ENCODE measurements at places on chromosomes 4 and X.
A peak's percentile ranks its signal among the peaks of the same experiment; 100 is the strongest.

DNA sequence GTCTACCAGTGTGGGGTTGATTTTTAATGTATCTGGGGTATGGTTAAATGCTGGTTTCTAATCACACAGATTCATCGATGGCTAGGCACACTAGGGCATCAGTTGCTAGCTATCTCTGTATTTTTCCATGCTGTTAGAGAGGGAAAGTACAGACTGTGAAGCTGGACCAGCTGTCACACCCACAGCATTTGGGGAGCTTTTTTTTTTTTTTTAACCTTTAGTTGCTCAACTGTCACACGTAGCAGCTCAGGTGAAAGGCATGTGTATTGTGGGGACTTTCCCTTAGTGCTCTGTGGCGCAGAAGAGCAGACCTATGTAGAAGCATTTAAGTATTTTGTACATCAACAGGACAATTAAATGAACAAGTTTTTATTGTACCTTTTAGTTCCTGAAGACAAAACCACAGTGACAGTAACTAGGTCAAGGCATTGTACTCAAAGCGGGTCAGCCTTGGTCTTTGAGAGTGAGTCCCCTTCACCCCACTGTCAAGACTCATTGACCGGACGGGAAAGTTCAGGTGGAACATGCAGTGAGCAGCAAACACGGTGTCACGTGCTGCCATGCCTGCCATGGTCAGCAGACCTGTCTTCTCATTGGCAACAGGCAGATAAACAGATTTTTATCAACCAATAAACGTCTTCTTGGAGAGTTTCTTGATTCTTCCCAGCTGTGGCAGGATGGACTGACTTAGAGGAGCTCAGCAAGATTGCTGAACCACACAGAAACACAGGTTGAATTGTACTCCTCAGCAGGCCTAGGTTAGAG lies 65.3 kb downstream of the CASP3 start:
- no peak for DNase-seq

GRCh38 chr4:181272422-181272821 lies 970.8 kb upstream of the TENM3 start:
- no peak for DNase-seq

DNA sequence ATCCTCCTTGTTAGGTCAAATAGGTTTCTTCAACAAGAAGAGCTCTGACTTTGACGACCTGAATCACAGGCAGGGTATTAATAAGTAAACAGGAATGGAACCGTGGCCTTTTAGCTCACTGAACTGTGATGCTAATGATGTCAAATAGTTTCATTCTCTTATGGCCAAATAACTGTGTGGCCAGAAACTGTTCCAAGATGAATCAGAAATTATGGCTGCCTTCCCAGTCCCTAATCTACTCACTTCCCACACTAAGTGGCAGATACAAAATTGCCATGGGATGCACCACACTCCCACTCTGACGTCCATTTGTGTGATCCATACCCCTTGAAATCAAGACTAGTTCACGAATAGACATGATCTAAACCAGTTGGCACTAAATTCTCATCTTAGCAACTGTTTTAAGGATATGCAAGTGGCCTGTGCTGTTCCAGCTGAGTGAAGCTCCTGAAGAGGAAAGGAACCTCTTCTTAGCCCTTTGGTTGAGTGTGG lies 455.4 kb downstream of the IL15 start:
- peak; percentile 88 for DNase-seq

GRCh38 chr4:187668526-187669082 lies 327.0 kb upstream of the ZFP42 start:
- DNase-seq, result peak; percentile 55

DNA sequence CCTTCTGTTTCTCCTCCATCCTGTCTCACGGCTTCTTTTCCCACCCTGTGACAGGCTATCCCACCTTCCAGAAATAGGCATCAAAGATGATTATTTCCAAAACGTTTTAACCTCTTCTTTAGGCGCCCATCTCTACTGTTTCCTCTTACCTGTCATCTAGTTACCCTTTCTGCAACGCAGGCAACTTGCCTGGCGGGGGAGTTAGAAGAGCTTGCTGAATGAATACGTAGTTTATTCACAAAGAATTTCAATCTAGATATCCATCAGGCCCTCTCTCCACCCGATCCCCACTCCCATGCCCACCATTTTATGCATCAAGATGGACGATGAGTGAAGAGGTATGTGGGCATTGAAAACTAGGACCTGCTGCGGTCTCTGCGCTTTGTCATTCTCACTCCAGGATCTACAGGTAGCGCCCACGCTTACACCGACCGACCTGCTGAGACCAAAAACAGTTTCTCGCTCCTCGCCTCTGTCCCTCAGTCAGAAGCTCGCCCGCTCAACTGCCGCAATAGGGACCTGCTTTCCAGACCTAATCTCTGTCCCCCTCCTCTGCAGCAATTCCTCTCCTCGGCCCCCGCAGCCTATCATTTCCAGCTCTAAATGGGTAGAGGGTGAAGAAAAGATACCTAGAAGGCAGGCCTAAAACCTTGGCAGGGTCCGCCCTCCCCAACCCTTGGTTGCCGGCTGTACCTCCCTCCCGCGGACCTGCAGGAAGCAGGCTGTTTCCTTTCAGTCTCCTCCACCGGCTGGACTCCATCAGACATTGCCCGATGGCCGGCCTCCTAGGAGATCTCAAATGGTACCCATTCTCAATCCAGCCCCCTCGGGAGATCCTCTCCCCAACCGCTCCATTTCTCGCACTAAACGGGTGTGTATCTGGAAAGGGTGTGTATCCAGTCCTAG lies 624 bp downstream of the BEX5 start:
- no peak for DNase-seq

DNA sequence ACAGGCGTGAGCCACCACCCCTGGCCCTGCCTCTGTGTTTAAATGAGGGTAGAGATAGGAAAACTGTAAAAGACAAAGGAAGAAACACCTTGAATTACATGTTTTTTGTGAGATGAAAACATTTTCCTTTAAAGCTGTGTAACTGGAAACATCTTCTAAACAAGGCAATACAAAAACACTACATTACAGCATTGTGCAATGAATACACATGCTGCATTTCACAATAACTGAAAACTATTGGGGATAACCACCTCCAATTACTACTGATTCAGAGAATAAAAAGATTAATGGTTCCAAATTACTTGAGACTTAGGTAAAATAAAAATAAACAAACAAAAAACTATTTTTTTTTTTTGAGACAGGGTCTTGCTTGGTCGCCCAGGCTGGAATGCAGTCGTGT lies 7.6 kb upstream of the OGT start:
- no peak for DNase-seq

GRCh38 chrX:17563076-17563475 lies 174.2 kb upstream of the SCML1 start:
- DNase-seq, result no peak

DNA sequence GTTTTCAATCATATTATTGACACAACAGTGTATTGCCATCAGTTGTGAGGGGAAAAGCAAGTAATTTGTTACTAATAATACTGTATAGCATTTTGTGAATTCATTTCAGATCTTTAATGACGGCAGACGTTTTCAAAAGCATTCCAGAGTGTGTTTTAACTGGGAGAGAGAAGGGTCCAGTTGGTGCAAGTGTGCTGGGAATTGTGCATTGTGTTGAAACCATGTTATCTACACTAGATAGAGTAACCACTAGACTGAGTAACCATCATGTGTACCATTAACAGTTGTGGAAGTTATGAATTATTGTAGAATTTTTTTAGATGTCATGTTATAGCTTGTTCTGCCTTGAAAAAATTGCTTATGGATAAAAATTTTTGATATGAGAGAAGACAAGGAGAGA lies 104.5 kb upstream of the VEGFC start:
- DNase-seq, result no peak

DNA sequence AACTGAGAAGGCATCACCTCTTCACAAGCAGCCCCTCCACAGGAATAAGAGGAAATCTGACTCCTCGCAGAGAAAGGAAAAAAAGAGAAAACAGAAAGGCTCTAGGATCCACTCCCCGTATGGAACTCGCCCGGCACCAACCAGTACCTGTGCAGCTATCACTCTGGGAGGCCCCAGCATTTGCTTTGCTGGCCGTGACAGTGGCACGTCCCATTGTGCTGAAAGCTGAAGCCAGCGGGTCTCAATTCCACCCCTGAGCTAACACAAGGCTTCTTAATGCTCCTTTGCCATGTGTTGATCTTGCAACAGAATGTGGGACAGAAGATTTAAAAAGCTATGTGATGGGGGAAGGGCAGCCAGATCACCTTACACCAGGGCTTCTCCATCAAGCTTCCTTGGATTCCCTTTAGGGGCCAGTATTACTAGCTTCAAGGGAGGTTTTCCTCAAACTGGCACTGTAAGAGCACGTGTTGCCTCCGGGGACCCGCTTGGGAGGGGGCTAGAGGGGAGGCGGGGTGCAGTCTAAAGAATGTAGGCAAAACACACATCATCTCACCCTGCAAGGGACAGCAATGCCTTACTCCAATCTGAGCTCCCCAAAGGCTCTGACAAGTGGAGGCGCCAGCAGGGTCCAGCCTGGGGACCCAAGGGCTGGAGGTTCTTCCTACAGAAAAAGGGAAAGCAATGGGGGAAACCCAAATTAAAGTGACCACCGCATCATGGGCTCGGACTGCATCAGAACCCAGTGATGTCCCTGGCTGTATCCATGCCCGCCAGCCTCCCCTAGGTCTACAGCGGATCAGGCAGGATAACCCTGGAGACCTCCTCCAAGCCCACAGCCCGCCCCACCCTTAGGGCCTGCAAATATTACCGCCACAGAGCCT lies 1.2 kb downstream of the USP46 start:
- DNase-seq, result peak; percentile 71

DNA sequence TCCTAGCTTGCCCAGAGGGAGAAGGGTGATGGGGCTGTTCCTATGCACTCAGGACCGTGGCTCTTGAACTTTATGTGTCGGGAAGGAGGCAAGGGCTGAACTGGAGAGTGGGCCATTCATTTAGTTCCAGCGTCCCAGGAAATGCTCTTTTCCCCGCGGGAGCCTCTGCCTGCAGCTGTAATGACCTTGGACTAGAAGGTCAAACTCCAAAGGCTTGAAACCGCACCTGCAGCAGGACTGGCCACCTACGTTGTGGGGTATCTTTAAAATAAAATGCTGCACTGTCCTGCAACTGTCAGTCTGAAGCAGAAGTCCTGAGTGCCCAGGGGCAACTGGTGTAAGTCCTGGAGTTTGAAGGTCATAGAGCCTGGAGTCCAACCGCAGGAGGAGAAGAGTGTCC lies 61.5 kb upstream of the LSM6 start:
- DNase-seq, result no peak

GRCh38 chr4:1703867-1704266 lies 8.3 kb downstream of the SLBP start:
- DNase-seq, result no peak

DNA sequence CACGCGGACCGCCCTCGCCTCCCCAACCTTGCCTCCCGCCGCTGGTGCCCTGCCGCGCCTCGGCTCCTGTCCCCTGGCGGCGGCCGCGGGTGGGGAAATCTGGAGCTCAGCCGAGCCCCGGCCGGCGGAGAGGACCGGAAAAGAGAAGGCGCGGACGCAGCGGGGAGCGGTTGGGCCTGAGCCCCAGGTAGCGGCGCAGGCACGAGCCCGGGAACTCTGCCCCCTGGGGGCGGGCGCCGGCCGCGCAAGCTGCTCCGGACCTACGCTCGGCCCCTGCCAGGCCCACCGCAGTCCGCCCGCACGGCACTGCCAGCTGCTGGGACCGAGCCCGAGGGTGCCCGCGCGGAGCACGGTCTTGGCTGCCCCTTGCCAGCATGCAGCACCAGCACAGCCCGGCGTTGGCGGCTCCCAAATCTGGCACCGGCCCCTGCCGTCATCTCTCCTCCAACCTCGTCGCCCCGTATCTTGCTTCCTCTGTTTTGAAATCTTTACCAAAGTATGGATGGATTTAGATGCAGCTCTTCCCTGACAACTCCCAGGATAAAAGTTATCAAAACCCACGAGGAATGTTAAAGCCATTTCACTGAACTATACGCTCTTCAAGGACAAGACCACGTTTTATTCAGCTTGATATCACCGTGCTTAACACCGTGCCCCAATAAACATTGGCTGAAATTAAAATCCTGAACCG lies at the start of gene PRSS12:
Gene PRSS12, minus strand, starts transcription at position 161 of the 691 bp plus-strand sequence. CDS start 283 bp downstream, outside the sequence.
- DNase-seq, result peak; percentile 76

GRCh38 chr4:118326585-118326984 lies 26.2 kb downstream of the PRSS12 start:
- DNase-seq, result no peak

DNA sequence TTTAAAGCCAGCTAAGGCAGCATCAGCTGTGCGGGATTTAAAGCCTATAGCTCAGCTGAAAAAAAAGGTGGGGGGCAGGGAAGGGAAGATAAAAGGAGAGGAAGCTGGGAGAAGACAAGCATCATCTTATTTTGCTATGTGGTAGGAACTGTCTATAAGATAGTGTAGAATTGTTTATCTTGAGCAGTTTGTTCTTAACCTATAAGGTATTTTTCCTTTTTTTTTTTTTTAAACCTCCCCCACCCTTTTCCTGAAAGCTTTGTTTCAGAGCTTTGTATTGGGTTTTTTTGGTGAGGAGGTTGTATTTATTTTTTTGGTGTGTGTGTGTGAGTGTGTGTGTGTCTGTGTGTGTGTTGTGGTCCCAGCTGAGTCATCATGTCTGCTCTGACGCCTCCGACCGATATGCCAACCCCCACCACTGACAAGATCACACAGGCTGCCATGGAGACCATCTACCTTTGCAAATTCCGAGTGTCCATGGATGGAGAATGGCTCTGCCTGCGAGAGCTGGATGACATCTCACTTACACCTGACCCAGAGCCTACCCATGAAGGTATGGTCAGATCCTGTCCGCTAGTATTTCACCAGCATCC lies 531 bp downstream of the RUFY3 start:
- DNase-seq, result peak; percentile 70

DNA sequence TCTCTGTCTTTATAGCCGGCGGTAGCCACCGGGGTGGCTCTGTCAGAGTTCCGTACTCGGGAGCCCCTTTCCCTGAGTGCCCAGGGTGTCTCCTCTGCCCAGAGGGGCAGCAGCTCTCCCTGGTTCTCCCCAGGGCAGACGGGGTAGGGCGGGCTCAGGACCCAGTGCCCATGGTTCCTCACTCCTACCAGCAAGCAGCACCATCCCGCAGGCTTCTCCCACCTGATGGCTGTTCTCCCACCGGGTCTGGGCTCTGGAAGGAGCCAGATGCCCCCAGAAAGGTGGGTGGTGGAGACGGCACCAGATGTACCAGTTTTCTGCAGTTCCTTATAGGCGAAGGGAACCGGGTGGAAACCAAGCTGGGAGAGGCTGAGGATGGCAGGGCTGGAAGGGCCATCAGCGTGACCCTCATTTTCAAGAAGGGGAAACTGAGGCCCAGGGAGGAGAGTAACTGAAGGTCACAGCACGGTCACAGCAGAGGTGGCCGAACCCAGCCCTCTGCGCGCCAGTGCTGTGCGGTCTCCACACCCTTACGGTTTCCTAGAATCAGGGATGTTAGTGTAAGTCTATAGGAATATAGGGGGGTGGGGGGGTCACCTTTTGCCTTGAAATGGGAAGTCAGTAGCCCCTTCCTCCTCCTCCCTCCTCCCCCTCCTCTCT lies 198.7 kb downstream of the AFAP1 start:
- DNase-seq, result no peak

GRCh38 chr4:77174426-77174825 lies 17.4 kb downstream of the CCNG2 start:
- peak; percentile 29 for DNase-seq

GRCh38 chr4:83217721-83218522 lies 66.7 kb downstream of the COQ2 start:
- DNase-seq, result peak; percentile 14

- DNase-seq, result no peak
Observed at GRCh38 chrX:94492541-94492940, 818.5 kb downstream of the FAM133A start.

Data from fibroblast of skin of right quadriceps (primary cell).